ENCODE measurements at places on chromosomes 4 and X.

GRCh38 chr4:8043596-8043995 lies 103.9 kb upstream of the AFAP1 start:
- DNase-seq = no peak

DNA sequence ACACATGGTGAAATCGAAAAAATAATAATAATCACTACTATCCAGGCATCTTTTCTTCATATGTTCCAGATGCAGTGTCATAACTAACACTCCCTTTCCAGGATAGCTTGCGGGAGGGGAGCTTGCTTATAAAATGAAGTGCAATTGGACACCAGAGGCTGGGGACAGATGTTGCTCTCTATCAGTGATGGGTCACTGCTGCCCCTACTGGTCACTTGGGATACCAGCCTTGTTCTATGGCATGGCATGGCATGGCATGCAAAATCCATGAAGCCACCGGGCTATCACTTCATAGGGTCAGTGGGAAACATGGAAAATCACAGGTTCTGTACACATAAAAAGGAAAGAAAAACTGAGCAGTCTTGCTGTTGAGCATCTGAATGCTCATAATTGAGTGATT lies 168.1 kb downstream of the GLRA2 start:
- no peak for DNase-seq

DNA sequence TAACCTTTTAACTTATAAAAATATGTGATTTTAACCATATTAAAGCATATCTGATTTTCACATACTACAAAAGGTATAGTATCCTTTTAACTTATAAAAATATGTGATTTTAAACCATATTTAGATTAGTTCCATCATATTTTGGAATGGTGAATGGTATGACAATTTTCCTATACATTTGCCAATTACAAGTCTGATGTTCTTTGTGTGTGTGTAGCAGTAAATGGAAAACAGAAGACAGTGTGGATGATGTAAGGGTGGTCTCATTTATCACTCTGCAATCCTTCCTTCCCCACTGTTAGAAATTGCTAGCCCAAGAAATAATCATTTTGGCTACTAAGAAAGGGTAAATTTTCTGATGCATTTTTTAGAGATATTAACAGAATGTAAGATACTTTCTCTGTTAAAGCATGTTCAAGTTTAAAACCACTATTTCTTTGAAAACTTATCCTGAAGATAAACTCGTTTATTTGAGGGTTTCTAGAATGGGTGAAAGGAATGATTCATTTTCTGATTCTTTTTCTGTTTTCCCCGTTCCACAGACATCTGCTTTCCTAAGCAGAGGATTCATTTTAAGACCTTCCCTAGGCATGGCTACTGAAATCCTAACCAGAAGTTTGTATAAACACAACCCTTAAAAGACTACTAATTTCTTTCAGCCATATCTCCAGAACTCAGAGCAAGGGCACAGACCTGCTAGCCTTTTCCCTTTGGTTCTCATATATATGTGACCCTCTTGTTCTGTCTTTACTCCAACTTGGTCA lies 21.0 kb downstream of the NUDT6 start:
- no peak for DNase-seq

GRCh38 chr4:16078195-16078760 lies 5.5 kb downstream of the PROM1 start:
- DNase-seq = no peak

GRCh38 chrX:47194194-47194787 lies 662 bp downstream of the UBA1 start:
- no peak for DNase-seq

DNA sequence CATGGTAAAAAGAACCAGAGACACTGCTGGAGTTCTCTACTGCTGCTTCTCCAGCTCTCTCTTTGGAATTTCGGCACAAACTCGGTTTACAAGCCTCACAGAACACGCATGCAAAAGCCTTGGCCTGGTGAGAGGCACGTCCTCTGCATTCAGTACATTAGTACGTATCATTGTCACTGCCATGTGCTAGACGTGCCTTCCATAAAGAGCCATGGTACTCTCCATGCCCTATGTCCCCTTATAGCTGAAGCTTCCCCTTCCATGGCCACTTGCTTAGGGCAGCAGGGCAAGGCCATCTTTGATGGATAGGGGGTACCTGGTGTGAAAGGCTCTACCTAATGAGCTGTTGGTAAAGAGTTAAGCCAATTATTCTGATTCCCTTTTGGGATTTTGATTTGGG lies 35.0 kb downstream of the DIPK2B start:
- no peak for DNase-seq

DNA sequence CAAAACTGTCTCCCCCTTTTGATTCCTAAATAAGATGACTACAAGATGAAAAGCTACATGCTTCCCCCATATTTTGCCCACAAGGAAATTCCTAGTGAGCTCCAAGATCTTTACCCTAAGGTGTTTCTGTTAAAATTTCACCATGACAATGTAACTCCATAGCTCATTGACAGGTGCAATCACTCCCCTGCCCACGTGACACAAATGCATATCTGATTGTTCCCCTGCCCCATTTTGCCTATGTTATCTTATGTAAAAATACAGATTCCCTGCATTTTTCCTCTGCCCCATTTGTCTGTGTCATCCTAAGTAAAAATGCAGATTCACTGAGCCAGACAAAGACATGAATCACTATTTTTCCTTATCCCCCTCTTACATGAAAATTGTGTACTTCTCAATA lies 66.7 kb downstream of the GPRASP3 start:
- no peak for DNase-seq

DNA sequence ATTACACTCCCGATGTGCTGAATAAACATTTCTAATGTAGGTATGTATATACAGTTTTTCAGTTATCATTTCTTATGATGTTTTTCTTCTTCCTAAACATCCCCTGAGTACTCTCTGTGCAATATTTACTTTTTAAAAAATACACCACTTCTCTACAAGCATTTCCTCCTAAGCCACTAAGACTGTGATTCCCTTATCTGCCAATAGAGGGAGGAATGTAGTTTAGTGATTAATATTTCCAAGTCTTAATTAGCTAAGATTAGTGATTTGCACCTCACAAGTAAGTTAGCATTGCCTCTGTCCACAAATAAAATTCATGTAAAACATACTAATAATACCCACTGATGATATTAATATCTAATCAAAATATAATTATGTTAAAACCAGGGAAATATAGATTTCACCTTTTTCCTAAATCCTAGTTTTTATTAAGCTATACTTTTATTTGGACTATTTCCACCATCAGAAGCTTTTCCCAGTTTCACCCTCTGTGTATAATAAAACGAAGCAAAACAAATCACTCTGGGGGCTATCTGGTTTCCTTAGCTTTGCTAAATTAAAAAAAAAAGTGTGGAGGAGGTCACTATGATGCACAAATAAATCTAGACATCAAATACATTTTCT lies 909.1 kb downstream of the FAT4 start:
- no peak for DNase-seq

GRCh38 chr4:113773756-113774155 lies 12.2 kb upstream of the CAMK2D start:
- no peak for DNase-seq

GRCh38 chr4:23365871-23366556 lies 523.8 kb downstream of the PPARGC1A start:
- DNase-seq = no peak

DNA sequence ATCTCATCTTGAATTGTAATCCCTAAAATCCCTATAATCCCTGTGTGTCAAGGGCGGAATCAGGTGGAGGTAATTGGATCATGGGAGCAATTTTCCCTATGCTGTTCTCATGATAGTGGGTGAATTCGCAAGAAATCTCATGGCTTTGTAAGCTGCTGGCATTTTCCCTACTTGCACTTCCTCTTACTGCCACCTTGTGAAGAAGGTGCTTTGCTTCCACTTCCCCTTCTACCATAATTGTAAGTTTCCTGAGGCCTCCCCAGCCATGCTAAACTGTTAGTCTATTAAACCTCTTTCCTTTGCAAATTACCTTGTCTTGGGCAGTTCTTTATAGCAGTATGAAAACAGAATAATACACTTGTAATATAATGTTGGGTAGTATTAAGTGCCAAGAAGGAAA lies 1087.4 kb upstream of the SLIT2 start:
- DNase-seq = no peak

- DNase-seq = no peak
Measured at GRCh38 chr4:154586296-154587033, 4.1 kb downstream of the FGA start.

DNA sequence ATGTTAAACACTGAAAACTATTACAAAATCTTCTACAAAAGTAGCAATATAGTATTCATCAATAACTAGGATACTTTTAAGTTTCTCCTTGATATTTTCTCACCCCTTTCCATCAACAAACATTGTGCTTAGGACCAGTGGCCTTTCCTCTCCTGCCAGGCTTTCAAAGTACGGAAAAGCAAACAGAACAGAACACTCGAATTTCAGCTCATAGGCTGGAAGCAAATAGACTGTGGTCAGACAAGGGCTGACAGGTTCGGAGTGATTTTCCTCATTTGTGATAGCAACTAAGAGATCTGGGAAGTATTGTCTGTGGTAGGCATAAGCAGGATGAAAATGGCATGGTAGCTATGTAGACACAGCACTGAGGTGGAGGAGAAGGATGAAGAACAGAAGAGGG lies 68.6 kb upstream of the SORBS2 start:
- DNase-seq = no peak

DNA sequence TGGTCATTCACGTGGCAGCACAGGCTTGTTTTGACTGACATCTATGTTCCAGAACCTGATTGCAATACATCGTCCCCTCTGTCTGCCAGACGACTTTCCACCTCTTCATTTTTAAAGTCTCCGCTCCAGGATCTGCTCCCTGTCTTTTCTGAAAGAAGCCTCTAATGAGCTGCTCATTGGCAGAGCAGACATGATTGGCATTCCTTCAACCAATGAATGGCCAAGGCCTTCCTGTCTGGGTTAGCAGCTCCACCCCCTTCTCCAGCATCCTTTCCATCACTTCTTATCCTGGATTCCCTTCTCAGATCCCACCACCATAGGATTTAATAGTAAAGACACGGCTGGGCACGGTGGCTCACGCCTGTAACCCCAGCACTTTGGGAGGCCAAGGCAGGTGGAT lies 202.7 kb upstream of the KLF3 start:
- no peak for DNase-seq

DNA sequence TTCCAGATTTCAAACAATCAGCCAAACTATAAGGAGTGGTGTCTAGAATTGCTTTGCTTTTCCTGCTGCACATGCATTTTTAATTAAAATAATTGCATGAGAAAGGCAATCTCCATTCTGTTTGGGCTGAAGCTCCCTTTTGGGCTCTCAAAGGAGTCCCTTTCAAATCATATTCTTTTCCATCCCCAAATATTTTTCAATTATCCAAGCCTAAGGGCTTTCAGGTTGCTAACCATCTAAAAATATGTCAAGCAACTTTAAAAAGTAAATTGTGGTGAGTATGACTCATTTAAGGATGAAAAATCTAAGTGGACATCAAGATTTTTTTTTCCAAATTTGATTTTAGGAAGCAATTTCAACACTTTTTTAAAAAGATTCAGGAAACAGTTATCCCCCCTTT lies 28.4 kb downstream of the PIR start:
- DNase-seq = no peak

DNA sequence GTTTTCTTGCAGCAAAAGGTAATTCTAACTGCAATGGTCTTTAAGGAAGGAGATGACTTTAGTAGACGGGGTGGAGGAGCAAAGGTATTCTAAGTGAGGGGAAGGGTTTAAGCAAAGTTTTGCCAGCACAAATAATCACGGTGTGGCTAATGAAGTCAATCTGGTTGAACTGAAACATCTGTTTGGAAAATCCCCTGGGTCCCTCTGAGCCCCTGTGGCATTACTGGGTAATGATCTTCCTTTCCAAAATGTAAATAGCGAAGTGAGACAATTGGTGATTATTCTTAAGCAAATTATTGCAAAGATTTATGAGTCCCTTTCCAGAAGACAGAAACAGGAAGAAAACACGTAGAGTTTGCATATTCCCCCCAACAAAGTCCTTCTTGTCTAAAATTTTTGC lies 47.2 kb downstream of the FGFBP1 start:
- DNase-seq = no peak

DNA sequence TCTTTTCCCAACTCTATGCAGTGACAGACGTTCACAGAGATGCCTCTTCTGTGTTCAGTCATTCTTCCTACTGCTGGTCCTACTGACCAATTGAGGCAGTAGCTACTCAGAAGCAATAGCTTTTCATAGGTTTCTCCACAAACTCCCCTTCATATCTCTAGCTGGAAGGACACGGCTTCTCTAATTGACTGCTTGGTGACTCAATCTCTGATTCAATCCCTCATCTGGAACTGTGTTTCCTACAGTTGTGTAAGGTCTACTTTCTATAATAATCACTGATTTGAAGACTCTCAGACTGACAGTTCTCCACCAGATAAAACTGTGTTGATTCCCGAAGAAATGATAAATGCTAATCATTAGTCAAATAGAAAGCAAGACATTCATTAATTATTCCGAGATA lies 111.5 kb downstream of the DTHD1 start:
- no peak for DNase-seq

GRCh38 chr4:6909113-6909969 lies at the start of gene TBC1D14:
TBC1D14 (plus strand) TSS chr4:6909826; CDS start chr4:6923390, 13,564 bp downstream.
- peak; percentile 97 for DNase-seq

GRCh38 chr4:17780501-17781299 lies 721 bp downstream of the FAM184B start:
- no peak for DNase-seq

DNA sequence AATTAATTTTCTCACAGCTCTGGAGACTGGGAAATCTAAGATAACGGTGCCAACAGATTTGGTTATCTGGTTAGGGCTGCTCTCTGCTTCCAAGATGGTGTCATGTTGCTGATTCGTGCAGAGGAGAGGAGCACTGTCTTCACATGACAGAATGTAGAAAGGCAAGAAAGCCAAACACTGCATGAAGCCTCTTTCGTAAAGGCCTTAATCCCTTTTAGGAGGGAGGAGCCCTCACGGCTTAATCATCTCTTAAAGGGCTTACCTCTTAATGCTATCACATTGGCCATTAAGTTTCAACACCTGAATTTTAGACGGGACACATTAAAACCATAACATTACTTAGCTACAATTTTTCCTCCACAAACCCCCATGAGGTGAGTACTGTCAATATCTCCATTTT lies 174.1 kb downstream of the COX18 start:
- DNase-seq = no peak

DNA sequence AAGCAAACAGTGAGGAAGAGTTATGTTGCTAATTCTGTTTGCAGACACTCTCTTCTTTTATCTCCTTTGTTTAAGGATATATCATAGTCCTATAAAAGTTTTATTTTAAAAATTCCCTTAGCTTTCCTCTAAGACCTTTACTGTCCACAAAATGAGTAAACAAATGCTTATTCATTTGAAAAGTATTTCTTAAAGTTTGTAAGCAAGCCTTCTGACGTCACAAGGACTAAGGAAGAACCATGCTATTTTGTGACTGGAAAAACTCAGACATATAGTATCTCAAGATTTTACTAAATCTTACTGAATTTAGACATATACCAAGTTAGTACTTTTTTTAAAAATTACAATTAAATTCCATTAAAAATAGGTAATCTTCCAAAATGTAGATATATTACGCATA lies 5.2 kb upstream of the RBMXL3 start:
- no peak for DNase-seq

- no peak for DNase-seq
Measured at GRCh38 chrX:10749113-10749512, 128.7 kb upstream of the MID1 start.

Measured in posterior vena cava (tissue), 2 donors.